Motor neuron (in vitro differentiated cells): ENCODE measurements at places on chromosomes 12 and 14.
A peak's percentile ranks its signal among the peaks of the same experiment; 100 is the strongest.

GRCh38 chr14:22900081-22900799 is 17.2 kb downstream of the REM2 start:
- peak; percentile 77 for ATAC-seq

DNA sequence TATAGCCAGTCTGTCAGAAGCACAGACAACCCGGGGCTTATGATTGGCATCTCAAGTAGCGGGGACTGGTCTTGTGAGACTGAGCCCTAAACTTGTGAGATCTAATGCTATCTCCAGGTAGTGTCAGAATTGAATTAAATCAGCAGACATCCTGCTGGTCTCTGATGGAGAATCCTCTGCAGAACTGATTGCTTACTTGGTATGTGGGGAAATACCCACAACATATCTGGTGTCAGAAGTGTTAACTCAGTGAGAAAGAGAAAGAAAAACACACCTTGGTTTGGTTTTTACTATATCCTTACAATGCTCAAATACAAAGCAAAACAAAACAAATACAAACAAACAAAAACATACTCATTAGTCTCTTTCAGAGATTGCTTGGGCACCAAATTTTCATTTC is 10.0 kb downstream of the SEL1L start:
- no peak for ATAC-seq

DNA sequence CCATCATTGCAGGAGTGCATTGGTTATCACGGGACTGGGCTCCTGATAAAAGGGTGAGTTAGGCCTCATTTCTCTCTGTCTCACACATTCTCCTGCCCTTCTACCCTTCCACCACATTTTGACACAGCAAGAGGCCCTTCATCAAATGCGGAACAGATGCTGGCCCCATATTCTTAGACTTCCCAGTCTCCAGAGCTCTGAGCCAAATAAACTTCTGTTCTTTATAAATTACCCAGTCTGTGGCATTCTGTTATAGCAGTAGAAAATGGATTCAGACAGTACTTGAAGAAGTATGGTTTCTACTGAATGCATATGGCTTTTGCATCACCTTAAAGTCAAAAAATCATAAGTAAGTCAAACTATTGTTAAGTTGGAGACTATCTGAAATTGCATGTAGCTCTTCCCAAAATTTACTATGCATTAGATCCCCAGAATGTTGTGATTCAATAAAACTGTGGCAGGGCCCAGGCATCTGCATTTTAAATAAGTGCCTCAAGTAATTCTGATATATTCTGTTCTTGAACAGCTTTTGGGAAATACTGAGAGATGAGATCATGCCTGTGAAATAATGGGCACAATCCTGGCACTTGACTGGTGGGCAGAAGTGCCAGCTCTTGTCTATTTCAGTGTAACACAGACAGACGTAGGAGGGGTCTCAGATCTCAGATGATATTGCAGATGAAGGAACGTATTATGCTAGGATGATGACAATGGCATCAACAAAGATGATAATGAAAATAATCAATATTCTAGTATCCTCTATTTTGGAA is 68.2 kb downstream of the E2F7 start:
- ATAC-seq, result no peak

DNA sequence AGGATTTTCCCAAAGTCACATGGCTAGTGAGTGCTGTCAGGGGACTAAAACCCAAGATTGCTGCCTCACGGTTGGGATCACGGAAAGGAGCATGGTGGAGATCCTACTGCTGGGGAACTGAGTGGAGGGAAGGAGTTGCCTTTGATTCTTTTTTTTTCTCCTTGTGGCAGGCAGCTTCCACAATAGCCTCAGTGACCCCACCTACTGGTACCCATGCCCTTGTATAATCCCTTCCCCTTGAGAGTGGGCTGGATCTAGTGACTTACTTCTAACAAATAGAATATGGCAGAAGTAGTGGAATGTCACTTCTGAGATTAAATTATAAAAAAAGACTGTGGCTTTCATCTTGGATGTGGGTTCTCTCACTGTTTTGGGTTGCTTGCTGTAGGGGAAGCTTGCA is 135.7 kb downstream of the DICER1 start:
- ATAC-seq, result no peak

DNA sequence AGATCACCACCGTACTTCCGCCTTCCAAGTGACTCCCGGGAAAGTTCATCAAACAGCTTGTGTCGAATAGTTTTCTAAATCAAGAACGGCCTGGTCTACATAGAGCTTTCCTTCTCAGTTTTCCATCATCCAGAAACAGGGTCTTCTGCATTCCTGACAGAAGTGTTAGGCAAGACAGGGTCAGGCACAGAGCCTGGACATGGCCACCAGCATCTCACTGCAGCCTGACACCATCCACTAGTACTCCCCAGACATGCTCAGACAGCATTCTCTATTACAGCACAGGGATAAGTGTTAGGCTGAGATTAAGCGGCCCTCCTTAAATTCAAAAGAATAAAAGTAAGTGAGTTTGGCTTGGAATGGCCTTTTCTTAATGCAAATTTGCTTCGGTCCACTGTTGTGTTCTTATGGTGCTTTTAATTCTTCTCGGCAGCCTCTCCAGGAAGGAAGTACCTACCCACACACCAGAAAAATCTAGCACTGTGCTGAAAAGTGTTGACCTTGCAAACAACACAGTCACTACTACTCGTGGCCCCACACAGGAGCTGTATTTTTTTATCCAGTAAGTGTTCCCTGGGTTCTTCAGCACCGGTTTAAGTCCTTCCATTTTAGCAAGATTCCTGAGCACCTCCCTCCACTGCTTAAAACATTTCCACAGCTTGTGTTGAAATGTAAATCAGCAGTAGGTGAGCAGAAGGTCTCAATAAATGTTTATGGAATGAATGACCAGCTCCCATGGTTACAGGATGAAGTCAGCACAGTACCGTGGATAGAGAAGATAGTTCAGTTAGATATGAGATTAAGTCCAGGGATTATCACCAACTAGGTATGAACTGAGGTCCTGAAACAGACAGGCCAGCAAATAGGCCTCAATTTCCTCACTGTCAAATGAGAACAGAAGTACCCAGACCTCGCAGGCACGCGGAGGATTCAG is 44.1 kb downstream of the SETD3 start:
- ATAC-seq, result no peak

DNA sequence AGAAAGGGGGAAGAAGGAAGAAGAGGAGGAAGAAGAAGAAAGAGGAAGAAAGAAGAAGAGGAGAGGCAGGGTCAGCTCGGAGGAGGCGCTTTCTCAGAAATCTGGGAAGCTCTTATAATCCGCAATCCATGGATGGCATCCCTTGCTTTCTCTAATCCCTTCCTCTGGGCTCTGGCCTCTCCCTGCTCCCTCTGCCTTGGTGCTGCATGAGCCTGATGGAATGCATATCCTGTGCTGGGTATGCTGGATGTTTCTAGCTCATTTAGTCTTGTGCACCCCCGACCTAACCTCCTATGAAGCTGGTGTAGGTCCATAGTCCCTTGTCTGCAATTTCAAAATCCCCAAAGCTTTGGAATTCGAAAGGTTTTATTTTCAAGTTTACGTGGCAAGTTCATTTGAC is 94.2 kb upstream of the MYL2 start:
- no peak for ATAC-seq

GRCh38 chr12:48414021-48414420 is 58.3 kb upstream of the ANP32D start:
- no peak for ATAC-seq

- ATAC-seq, result no peak
Observed at GRCh38 chr14:102200690-102201352, 61.1 kb downstream of the WDR20 start.

DNA sequence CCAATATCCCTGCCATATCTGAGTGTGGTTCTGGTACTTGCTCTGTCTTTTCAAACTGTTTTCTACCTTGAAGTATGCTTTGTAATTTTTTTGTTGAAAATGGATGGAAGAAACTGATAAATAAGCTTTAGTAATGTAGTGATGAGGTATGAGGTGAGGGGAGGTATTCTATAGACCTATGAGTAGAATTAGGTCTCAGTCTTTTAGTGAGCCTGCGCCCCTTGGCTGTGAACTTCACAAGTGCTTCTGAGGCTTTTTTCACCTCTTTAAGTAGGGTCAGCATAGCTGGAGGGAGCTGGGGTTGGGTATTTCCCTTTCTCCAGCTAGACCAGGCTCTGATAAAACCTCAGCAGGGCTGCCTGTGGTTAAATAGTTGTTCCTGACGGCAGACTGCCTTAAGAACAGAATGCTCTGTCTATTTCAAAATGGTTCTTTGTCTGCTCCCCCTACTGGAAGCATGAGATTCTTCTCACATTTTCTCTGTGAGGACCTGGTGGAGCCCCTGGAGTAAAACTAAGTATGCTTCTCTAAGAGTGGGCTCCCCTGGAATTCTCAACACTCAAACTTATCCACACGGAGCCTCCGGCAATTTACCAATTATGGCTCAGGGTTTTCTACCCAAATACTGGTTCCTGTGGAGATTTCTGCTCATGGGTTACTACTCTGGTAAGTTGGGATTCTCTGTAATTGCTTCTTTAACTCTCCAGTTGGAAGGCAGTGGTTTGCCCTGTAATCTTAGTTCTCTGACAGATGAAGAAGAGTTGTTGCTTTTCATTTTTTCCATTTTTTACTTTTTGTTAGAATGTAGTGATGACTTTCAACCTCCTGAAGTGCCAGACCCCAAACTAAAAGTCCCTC is 13.1 kb downstream of the KRT5 start:
- ATAC-seq, result no peak

DNA sequence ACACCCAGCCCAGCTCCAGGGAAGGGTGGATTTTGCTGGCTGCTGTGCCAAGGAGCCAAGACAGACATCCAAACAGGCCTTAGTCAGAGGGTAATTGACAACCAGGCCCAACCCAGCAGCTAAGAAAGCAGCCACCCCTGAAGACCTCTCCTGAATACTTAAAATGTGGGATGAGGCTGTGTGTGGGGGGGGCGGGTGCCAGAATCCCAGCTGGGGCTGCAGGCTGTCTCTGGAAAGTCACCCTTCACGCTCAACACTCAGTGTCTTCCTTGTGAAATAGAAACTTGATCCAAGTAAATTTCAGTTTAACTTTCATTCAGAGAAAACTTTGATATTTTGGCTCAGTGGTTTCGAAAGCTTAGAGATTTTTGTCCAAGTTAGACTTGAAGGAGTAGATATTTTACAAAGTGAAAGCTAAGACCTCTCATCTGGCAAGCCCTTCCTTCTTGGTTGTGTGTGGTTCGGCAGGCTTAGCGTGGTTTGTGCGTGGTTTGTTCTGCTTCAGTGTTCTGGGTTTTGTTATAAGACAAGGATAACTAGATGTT is 5.1 kb downstream of the PAPLN start:
- ATAC-seq, result peak; percentile 2

- ATAC-seq, result peak; percentile 68
Observed at GRCh38 chr12:104670439-104671408, 214.0 kb downstream of the CHST11 start.

- peak; percentile 91 for ATAC-seq
Observed at GRCh38 chr12:1820191-1820895, at the start of gene LRTM2. Gene LRTM2, plus strand, starts transcription at chr12:1820565. Its CDS starts 7,584 bp downstream, at chr12:1828149.

DNA sequence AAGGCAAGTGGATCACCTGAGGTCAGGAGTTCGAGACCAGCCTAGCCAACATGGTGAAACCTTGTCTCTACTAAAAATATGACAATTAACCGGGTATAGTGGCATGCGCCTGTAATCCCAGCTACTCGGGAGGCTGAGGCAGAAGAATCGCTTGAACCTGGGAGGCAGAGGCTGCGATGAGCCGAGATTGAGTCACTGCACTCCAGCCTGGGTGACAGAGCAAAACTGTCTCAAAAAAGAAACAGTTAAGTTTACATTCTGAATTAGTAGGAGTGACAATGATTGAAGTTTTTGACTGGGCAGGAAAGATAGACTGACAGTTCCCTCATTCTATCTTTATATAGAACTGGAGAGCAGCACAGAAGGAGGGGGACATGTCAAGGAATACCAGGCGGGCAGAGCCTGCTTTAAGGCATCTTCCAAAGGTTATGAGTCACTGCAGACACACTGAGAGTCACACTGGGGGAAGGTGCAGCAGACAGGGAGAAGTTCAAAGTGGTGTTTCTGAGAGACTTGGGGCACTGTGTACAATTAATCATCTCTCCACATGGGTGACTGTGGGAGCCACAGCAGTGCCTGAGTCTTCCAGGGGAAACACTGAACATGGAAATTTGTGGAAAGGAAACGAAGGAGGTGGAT is 42.8 kb upstream of the RNASE3 start:
- ATAC-seq, result peak; percentile 46

GRCh38 chr12:58896278-58896677 is 24.0 kb downstream of the LRIG3 start:
- ATAC-seq, result no peak

- peak; percentile 97 for ATAC-seq
Observed at GRCh38 chr14:61438860-61439765, 117.7 kb downstream of the PRKCH start.
